Cerebellar nuclear complex (tissue), 1 donor: ENCODE measurements at places on chromosomes 7 and 10.

GRCh38 chr7:126529833-126530232 lies 722.9 kb downstream of the GRM8 start:
- no peak for DNase-seq

DNA sequence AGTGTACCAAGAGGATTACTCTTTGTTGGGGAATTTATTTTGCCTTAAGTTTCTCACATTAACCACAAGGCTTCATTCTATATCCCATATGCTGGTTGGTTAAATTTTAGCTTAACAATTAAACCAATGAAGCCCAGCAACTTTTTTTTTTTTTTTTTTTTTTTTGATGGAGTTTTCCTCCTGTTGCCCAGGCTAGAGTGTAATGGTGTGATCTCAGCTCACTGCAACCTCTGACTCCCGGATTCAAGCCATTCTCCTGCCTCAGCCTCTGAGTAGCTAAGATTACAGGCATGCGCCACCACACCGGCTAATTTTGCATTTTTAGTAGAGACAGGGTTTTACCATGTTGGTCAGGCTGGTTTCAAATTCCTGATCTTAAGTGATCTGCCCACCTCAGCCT lies 75.0 kb upstream of the MKX start:
- DNase-seq = no peak

DNA sequence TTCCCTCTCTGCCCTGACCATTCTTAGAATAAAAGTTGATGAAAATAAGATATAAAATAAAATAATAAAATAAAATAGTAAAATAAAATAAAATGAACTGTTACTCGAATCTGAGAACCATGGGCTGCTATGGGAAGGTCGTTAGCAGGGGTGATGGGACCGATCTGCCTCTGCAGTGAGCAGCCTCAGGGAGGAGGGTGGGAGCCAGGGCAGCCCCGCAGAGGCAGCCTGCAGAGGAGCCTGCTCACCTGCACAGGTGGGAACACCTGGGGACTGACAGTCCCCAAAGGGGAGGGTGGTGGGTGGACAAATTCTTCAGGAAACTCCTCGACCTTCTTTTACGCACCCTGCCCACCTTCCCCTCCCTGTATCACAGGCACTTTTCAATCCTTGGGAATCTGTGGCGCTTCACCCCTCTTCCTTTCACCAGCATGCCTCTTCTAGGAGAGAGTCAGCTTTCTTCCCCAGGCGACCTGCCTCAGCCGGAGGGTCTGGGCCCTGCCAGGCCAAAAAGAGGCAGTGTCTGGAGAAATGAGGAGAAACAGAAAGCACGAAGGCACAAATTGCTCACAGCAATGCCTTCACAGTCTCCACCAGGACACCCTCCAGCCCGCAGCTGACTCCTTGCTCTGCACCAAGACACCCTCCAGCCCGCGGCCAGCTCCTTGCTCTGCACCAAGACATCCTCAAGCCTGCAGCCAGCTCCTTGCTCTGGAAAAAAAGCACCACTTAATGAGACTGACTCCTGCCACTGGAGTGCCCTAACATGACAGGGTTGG lies 368.4 kb upstream of the SHH start:
- DNase-seq = no peak

- no peak for DNase-seq
Observed at GRCh38 chr10:72337039-72337629, 17.6 kb downstream of the DNAJB12 start.

DNA sequence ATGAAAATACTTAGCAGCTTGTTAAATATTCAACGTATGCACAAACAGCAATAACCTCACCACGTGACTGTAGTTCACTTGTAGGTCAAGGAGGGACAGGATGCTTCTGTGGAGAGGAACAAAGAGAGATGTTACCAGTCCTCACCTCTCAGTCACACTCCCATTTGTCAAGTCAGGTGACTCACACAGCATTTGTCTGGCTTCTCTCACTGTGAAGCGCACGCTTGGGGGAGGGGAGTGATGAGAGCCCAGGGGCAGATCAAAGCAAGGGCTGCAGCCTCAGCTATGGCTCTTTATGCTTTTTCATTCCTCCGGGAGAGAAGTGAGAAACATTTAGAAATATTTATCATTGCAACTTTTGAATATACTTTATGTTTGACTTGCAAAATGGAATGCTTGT lies 2.9 kb upstream of the RBM20 start:
- DNase-seq = no peak

DNA sequence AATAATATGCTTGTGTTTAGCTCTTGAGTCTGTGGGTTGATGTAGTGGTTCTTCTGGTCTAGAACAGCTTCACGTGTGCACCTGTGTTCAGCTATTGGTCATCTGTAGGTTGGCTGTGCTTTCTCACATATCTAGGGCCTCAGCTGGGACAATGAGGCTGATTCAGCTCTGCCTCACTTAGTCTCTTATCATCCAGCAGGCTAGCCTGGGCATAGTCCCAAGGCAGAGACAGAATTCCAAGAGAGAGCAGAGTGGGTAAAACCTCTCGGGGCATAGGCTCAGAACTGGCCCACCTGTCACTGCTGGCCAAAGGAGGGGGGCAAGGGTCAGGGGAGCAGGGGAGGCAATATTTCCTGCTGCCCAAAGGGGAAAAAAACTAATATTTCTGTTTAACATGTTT lies 32.0 kb upstream of the MXI1 start:
- no peak for DNase-seq

- DNase-seq = no peak
Observed at GRCh38 chr7:36742911-36743775, 18.8 kb upstream of the AOAH start.

GRCh38 chr7:35185908-35186731 lies 67.8 kb downstream of the TBX20 start:
- peak; percentile 25 for DNase-seq

- DNase-seq = no peak
Observed at GRCh38 chr10:69465457-69466157, 14.3 kb downstream of the TSPAN15 start.

- no peak for DNase-seq
Observed at GRCh38 chr7:141409219-141409618, 142.0 kb upstream of the AGK start.

GRCh38 chr10:132249226-132249724 lies 58.5 kb downstream of the STK32C start:
- no peak for DNase-seq

DNA sequence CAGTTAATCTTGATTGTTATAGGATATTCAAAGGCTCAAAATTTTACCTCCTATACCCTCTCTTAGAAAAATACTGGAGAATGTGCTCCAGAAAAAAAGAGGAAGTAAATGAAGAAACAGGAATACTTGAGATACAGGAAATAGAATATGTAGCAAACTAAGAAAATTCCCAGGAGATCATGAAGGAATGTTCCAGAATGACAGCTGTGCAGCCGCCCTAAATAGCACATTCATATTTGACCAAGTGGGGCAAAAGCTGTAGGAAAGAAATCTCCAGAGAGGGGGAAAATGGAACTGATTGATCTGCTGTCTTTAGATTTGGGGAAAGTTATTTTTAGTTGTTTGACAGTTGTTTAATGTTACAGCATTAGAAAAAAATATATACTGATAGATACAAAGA lies 46.2 kb upstream of the ZEB1 start:
- DNase-seq = no peak

GRCh38 chr7:114648680-114649079 lies 234.1 kb downstream of the FOXP2 start:
- no peak for DNase-seq

DNA sequence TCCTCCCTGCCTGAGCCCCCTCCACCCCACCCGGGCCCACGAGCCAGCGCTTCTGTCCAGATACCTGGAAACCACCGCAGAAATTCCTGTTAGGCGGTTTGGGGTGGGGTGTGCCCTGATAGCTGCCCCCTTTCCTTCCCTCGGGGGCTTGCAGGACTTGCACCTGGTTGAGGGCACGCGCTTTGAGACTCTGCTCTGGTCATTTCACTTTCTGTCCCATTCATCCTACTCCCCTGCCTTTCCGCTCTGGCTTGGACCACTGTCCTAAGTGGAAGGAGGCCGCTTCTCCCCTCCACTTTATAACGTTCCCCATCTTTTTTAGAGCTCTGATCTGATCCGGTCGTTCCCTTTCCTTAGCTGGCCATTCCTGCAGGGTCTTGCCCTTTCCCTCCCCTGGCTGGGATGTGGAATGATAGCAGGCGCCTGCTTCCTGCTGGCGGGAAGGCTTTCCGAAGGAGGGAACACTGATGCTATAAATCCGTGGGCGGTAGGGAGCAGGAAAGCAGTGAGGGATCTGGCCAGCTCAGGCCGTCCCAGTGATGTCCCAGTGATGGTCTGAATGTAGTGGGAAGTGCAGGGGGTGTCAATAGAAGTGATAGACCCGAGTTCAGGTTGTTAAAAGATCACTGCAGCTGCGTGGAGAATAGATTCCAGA lies 852 bp upstream of the PRKAR1B start:
- DNase-seq = no peak

- DNase-seq = no peak
Observed at GRCh38 chr7:89247207-89247606, 451.7 kb upstream of the TEX47 start.

DNA sequence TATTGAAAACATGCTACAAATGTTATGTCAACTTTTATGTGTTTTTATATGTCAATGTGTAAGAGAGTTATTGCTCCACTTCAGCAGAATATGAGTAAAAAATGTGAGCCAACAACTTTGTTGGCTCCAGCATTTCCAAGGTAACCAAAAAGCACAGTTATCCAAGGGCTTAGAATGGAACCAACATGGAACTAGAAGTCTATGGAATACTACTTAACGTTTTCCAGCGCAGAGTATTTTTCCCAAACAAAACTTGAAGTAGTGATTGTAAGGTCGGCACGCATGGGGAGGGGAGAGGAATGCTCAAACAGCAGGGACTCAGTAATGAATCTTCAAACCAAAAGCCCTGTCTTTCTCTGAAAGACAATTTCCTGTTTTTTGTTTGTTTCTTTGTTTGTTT lies 45.0 kb upstream of the TSPAN13 start:
- no peak for DNase-seq

- DNase-seq = no peak
Observed at GRCh38 chr10:102283890-102284289, 38.6 kb downstream of the GBF1 start.

DNA sequence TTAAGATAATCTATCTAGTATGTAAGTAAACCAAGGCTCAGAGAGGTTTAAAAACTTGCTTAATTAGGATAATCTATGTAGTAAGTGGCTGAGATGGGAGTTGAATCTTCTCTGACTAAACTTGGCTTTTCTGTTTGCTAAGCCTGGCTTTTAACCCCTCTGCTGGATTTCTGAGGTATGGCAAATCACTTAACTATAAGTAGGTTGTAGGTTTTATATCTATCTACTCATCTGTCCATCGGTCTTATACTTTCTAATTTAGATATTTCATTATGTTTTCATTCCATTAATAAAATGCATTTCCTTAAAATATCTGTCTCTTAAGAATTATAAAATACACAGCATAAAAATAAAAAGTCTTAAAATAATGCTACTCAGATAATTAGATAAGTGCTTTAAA lies 59.4 kb downstream of the ST7 start:
- DNase-seq = no peak

GRCh38 chr7:91812388-91812787 lies 68.1 kb downstream of the MTERF1 start:
- DNase-seq = no peak

GRCh38 chr7:41428381-41428780 lies 274.5 kb downstream of the INHBA start:
- DNase-seq = no peak

DNA sequence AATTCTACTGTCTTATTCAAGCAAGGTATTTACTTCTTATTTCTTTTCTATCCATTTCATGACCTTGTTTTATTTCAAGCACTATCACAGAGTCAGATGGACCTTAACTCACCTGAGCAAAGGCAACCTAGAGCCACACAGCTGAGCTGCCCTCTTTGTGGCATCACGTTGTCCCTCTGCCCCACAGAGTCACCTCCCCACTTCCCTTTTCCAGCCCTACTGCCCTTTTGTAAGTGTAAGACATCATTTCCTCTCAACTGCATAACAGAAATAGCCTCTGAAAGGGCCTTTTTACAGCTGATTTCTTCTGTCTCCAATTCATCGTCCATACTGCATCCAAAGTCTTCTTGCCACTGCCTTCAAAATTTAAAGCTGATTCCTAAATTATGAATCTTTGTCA lies 946.0 kb downstream of the NRG3 start:
- DNase-seq = no peak

- no peak for DNase-seq
Observed at GRCh38 chr10:132372516-132373095, 24.4 kb upstream of the PWWP2B start.

- DNase-seq = no peak
Observed at GRCh38 chr10:29563420-29564035, 71.2 kb downstream of the SVIL start.

DNA sequence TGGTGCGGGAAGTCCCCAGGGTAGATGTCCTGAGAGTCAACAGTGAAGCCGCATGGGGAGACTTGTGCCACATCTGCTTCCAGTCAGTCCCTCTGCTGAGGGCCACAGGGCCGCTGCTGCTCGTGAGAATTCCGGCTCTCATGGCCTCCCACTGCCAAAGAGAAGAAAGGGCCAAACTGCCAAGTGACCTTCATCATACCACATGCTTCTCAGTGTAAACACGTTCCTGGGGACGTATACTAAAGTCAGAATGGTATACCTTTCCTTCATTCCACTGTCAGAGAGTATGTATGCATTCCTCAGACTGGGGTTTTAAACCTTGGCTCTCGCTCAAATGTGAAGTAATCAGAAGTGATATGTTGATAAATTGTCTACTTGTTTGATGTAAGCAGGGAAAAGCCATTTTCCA lies 52.8 kb upstream of the SEC61G start:
- no peak for DNase-seq

DNA sequence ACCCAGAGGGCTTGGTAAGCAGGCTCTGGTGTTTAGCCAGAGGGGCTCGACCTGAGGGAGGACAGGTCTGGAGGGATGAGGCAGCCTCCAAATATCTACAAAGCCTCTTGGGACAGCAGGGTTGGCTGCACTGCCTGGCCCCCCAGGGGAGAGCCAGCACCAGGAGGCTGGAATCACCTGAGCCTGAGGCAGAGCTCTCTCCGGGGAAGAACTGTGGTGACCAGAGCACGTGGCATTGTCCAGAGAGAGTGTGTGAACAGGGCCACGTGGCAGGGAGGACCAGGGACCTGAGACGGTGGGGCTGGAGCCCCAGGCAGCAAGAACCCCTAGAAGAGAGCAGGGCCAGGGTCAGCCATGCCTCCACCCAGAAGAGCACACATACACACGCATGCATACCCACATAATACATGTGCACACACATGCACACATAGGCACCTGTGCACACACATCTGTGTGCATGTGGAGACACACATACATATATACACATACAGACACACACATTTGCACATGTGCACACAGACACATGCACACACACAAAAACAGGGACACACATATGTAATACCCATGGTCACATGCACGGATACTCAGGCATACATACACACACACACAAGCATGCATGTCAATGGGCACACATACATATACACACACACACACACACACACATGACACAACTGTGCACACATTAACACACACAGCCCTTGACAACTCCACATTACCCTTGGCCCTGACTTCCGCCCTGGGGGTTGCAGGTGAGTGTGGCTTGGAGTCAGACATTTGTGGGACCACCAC lies 94.9 kb downstream of the MYL10 start:
- no peak for DNase-seq

GRCh38 chr7:2726316-2727018 lies 38.5 kb downstream of the AMZ1 start:
- no peak for DNase-seq
